SHP77 treated with DMSO at 0.1 percent for 48 hours (cell line): ENCODE measurements at places on chromosomes 1 and 21.
A peak's percentile ranks its signal among the peaks of the same experiment; 100 is the strongest.

- no peak for DNase-seq
Observed at GRCh38 chr21:43995521-43996105, 16.5 kb upstream of the TRAPPC10 start.

- DNase-seq: no peak
Observed at GRCh38 chr1:203034422-203035110, 8.3 kb downstream of the PPFIA4 start.

GRCh38 chr1:208235356-208235981 is 8.7 kb downstream of the PLXNA2 start:
- DNase-seq: no peak

DNA sequence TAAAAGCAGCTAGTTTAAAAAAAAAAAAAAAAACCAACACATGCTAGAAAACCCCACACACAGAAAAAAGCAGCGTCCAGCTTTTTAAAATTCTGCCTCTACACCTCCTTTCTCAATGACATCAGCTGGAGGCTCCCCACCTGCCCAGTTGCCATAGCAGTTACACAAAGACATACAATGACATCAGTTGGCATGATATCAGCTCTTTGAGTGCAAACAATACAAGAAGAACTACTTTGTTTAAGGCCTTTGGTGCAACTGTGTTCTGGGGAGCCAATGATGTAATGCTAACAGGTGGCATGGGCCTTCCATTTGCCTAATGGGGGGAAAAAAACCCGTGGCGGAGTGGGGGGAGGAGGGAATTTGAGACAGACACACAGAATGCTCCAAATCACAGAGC is 32.9 kb downstream of the DUSP10 start:
- peak; percentile 99 for DNase-seq

GRCh38 chr1:64539781-64540218 is 69.9 kb downstream of the CACHD1 start:
- DNase-seq: peak; percentile 19

- no peak for DNase-seq
Observed at GRCh38 chr1:37064039-37064438, 29.7 kb upstream of the GRIK3 start.

- no peak for DNase-seq
Observed at GRCh38 chr1:183206538-183207122, 20.6 kb downstream of the LAMC2 start.

DNA sequence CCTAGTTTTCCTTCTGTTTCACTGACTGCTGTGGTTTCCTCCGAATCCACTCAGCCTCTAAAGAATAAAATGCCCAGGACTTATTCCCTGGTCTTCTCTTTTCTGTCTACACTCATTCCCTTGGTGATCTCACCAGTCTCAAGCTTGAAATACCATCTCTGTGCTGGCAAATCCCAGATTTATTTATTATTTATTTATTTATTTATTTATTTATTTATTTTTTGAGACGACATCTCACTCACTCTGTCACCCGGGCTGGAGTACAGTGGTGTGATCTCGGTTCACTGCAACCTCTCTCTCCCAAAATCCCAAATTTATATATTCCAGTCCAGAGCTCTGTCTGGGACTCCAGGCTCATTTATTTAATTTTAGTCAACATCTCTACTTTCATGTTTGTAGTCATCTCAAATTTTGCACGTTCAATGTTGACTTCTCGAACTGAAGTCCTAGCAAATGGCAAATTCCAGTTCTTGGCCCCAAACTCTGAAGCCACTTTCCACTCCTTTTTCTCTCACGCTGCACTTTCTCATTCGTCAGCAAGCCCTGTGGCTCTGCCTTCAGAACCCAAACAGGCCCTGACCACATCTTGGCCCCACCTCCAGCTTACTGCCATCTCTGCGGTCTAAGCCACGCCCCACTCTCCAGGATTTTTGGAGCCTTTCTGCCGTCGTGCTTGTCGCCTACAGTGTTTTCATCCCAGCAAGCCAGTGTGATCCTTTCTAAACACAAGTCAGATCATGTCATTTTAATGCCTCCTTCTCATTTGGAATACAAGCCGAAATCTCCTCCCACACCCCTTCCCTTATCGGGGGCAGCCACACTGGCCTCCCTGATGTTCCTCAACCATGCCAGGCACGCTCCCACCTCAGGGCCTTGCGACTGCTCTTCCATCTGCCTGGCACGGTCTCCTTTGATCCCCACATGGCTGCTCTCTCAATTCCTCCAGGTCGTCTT is 14.2 kb upstream of the TENT5B start:
- peak; percentile 61 for DNase-seq

- DNase-seq: no peak
Observed at GRCh38 chr21:44874240-44874496, 678 bp upstream of the PTTG1IP start.

- no peak for DNase-seq
Observed at GRCh38 chr1:10965546-10966226, 46.8 kb upstream of the TARDBP start.

- DNase-seq: no peak
Observed at GRCh38 chr1:44698138-44698537, 23.6 kb downstream of the ARMH1 start.

DNA sequence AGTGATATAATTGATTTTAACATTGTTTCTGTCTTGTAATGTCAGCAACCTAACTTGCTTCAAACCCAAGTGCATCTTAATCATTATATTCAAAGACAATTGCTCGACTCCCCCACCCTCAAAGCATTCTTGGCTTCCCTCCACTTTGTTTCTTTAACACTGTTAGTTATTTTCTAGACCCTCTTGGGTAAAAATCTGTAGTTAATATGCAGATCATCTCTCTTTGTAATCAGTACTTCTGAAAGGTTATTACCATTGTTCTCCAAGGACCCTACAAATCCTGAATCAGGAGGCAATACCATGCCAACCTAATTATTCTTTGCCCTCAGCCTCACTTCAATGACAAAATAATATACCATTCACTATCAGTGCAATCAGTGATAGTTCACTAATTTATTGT is 1075.7 kb downstream of the AMY1C start:
- no peak for DNase-seq

DNA sequence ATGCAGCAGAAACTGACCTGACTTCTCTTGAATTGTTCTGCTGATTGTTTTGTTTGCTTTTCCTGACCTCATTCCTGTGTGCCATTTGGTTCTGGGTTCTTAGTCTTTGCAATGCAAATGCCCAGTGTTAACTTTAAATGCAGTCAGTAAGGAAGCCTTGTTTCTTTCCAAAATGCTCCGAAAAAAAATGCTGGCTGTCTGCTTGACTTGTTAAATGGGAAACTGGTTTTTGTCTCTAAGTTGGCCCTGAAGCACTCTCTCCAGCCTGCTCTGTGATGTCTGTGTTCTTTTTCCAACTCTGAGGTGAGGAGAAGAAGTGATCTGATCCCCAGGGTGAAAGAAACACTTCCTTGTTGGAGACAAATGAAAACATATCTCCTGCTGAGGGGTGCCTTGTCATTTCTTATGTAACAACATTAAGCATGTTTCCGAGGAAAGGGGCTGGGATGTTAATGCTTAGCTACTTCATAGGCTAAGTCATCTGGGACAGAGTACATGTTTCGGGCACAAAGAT is 256.3 kb upstream of the ADGRL4 start:
- no peak for DNase-seq

DNA sequence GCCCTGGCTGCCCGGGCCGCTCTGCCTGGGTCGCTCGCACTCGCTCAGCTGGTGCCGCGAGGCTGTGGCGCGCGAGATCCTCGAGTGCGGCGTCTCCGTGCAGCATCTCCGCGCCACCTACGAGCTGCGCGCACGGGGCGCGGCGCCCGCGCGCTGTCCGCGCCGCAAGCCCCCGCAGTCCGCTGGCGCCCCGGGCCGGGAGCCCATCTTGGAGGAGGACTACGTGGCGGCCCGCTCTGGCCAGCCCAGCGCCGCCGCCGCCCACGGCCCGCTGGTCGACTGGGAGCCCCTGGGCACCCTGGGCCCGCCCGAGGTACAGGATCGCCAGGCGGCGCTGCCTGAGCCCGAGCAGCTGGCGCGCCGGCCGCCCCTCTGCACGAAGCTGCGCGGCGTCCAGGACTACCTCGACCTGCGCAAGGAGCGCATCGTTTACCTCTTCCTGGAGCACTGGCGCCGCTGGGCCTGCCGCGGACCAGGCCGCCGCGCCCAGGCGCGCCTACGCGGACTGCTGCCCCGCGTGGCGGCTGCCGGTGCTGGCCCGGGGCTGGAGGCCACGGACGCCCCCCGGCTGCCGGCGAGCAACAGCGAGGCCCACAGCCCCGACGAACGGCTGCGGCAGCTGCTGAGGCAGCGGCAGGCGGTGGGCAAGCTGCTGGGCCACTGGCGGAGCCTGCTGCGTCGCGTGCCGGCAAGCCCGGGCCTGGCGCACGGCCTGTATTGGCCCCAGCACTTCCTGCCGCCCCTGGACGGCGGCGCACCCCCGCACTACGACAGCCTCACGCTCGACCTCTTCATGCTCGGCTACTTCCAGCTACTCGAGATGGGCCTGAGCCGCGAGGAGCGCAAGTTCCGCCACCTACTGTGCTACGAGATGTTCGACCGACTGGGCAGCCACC is 10.9 kb downstream of the TNFRSF25 start:
- no peak for DNase-seq

GRCh38 chr1:68938051-68938666 is 441.3 kb upstream of the DEPDC1 start:
- no peak for DNase-seq

DNA sequence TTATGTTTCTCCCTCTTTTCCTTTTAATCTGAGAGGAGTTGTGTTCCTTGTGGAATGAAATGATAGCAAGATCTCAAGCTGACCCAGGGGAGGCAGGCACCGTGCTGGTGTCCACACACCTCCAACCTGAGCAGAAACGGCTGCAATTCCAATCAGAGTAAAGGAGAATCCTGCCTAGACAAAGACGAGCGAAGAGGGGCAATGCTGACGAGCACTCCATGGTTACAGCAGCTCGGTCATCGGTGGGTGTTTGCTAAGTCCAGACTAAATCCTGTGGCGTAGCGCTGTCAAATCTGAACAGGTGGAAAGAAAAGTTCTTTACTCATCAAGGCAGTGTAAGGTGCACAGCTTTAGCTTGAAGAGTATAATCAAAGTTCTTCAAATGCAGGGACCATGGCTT is 74.8 kb downstream of the PLD5 start:
- DNase-seq: no peak

GRCh38 chr1:34929497-34929852 is at the start of gene DLGAP3:
Gene DLGAP3 (minus strand): TSS chr1:34929650. CDS start chr1:34905383, 24,267 bp downstream.
- DNase-seq: no peak

DNA sequence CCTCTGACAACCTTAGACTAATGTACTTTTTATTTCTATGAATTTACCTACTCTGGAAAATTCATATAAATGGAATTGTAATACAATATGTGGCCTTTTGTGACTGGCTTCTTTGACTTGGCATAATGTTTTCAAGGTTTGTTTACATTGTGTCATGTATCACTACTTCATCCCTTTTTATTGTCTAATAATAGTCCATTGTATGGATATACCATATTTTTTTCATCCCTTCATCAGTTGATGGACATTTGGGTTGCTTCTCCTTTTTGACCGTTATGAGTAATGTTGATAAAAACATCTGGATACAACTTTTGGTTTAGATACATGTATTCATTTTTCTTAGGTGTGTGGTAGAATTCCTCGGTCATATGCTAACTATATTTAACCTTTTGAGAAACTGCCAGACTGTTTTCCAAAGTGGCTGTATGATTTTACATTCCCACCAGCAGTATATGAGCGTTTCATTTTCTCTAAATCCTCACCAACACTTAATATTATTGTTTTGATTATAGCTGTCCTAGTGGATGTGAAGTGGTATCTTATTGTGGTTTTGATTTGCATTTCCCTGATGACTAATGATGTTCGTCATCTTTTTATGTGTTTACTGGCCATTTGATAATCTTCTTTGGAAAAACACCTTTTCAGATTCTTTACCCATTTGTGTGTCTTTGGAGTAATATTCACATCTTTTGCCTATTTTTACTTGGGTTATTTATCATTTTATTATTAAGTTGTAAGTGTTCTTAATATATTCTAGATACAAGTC is 3.5 kb downstream of the RO60 start:
- no peak for DNase-seq

- no peak for DNase-seq
Observed at GRCh38 chr1:232593717-232594502, 36.0 kb downstream of the SIPA1L2 start.

DNA sequence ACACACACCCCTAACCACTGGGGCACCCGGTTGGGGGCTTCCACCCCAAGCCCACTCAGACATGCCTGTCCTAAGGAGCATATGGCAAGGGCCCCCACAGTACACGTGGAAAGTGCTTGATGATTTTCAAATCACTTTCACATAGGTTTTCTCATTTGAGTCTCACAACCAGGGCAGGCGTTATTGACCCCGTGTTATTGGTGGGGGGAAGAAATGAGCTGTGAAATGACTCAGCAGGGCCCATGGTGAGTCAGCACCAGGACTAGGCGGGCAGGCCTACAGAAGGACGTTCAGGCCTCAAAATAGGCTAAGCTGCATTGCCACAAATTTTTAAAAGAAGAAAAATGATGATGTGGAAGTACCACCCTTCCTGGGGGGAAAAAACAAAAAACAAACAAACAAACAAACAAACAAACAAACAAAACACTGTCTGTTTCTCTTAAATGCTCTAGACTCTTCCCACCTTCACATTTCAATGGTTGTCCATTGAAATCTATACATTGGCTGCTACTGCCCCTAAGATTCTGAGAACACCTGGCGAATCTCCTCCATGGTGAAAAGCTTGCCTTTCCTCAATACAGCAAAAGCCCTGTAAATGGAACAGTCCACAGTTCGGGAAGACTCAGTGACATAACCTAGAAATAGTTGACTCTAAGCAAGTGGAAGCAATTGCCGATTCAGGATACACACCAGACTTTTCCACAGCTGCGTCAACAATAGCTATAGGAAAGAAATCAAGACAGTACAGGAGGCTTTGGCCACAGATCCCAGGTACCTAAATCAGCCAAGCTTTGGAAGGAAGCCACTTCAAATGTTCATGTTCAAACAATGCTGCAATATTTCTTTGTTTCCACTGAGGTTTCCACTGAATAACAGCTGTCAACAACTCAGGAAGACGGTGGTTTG is 234.7 kb downstream of the TOMM20 start:
- DNase-seq: peak; percentile 92

DNA sequence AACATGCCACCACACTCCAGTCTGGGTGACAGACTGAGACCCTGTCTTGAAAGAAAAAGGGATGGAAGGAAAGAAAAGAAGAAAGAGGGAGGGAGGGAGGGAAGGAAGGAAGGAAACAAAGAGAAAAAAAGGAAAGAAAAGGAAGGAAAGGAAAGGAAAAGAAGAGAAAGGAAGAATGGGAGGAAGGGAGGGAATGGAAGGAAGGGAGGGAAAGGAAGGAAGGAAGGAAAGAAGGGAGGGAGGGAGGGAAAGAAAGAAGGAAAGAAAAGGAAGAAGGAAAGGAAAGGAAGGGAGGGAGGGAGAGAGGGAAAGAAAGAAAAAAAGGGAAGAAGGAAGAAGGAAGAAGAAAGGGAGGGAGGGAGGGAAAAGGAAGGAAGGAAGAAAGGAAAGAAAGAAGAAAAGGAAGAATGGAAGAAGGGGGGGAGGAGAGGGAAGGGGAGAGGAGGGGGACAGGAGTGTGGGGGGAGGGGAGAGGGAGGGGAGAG is 5.0 kb upstream of the PPP1R15B start:
- DNase-seq: no peak

- DNase-seq: peak; percentile 13
Observed at GRCh38 chr1:93585059-93585966, 96.3 kb downstream of the BCAR3 start.

- no peak for DNase-seq
Observed at GRCh38 chr1:243438146-243438545, 182.3 kb downstream of the SDCCAG8 start.

- DNase-seq: no peak
Observed at GRCh38 chr1:90135286-90135685, 140.4 kb downstream of the ZNF326 start.

- peak; percentile 43 for DNase-seq
Observed at GRCh38 chr1:97137862-97138514, 416.4 kb downstream of the PTBP2 start.

- DNase-seq: no peak
Observed at GRCh38 chr21:20627594-20627993, 370.6 kb upstream of the NCAM2 start.
